PC-3 (cell line): ENCODE measurements at places on chromosomes 12 and 14. TPM values are rescaled to one million over a fixed set of nuclear protein-coding genes. Genes with fewer than 3 reads are reported as not detected.

DNA sequence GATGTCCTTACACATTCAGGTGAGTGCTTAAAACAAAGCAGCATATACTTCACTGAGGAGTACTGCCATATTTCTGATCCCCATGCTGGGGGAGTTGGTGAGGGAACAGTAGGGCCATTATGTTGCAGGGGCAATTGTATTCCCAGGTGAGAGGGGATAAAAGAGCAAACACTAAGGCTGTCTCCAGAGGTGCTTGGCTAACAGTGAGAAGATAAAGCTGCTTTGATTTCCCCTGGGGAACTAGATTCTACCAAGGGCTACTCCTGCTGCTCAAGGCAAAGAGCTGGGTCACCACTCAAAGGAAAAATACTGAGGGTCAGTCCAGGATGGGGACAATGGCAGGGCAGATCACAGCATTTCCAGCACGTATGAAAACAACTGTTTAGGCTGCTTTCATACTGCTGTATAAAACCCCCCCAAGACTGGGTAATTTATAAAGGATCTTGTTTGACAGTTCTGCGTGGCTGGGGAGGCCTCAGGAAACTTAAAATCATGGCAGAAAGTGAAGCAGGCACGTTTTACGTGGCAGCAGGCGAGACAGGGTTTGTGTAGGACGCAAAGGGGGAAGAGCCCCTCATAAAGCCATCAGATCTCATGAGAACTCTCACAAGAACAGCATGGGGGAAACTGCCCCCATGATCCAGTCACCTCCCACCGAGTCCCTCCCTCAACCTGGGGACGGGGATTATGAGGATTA lies 47.8 kb upstream of the OR5AU1 start:
- peaks cover 39% of the 10 kb centered on the region for H3K36me3 ChIP-seq
- no peak overlapping the region for H3K27ac ChIP-seq
- no peak for DNase-seq
- H3K4me1 ChIP-seq: no peaks in the 10 kb centered on the region

DNA sequence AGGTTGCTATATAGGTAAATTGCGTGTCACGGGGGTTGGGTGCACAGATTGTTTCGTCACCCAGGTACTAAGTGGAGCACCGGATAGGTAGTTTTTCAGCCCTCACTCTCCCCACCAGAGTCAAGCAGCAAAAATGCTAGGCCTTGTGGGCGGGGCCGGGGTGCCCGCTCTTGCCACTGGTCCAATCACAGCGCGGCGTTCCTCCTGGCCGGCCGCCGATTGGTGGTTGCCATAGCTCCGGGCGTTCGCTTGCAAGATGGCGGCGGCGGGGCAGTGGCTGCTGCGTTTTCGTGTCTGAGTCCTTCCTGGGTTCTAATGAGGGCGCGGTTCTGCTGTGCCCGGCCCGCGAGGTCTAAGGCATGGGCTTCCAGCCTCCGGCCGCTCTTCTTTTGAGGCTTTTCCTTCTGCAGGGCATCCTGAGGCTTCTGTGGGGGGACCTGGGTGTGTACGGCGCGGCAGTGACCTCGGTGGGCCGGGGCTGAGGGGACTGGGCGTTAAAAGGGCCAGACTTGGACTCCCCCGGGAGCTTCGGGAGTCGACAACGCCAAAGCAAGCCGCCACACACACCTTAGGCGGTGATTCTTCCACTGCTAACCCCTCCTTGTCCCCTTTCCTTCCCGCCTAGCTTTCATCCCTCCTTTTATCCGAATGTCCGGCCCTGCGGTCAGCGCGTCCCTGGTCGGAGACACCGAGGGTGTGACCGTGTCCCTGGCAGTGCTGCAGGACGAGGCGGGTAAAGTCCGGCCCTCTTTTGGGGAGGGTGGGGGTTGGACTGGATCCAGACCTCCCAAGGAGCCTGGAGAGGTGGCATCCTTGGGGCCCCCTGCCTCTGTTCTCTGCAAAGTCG lies at the start of gene TCTN2:
TCTN2 (plus strand) TSS at position 232 of the 847 bp plus-strand sequence; CDS start at position 360, 128 bp downstream.
- no peak within 1 kb of the TSS for H3K27ac ChIP-seq
- H3K4me1 ChIP-seq: peaks cover 17% of the 10 kb centered on the region; the same call in 1 of the 2 replicates
- peak within 1 kb of the TSS; percentile 80 for H3K4me3 ChIP-seq
- DNase-seq: peak; percentile 94
- H3K36me3 ChIP-seq: no peaks in the 10 kb centered on the region
- no peaks in the 10 kb centered on the region for H3K27me3 ChIP-seq

DNA sequence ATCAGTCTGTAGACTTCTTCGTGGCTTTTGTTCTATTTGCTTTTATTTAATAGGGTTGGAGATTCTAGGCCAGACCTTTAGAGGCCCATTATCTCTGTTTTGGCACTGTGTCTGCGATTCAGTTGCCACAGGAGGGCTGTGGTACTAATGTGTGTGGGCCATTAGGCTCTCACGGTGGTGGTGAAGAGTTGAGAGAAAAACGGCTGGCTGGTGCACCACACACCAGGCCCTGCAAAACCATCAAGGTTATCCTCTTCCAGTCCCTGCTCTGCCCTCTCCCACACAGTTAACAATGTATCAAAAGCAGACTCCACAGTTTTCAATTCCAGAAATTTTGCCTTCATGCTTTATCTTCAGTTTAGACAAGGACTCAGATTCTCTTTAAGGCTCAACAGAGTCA lies 97.7 kb downstream of the MYF5 start:
- no peaks in the 10 kb centered on the region for H3K36me3 ChIP-seq
- no peak for DNase-seq
- H3K4me1 ChIP-seq: no peaks in the 10 kb centered on the region

GRCh38 chr14:102236026-102236425 lies 68.9 kb downstream of the MOK start:
- DNase-seq: no peak
- H3K27ac ChIP-seq: peak overlapping the region; percentile 63
- peaks cover 21% of the 10 kb centered on the region for H3K36me3 ChIP-seq
- H3K4me3 ChIP-seq: no peak overlapping the region

DNA sequence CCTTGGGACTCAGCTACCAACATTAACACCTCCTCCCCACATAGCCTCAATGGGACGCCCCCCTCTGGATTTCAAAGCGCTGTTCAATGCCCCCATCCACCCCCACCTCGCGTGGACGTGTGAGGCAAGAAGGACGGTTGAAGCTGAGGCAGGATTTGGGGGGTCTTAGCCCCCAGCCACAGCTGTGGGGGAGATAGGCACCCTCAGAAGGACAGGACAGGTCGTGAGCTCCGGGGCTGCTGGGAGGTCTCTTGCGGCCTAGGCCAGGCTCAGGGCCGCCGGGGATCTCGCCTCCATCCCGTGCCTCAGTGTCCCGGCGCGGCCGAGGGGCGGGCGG lies 8.3 kb upstream of the SP7 start:
- H3K4me1 ChIP-seq: peaks cover 3% of the 10 kb centered on the region; the same call in 1 of the 2 replicates
- peak overlapping the region; percentile 58 for H3K4me3 ChIP-seq
- H3K27me3 ChIP-seq: no peaks in the 10 kb centered on the region
- no peak overlapping the region for H3K27ac ChIP-seq
- DNase-seq: no peak

DNA sequence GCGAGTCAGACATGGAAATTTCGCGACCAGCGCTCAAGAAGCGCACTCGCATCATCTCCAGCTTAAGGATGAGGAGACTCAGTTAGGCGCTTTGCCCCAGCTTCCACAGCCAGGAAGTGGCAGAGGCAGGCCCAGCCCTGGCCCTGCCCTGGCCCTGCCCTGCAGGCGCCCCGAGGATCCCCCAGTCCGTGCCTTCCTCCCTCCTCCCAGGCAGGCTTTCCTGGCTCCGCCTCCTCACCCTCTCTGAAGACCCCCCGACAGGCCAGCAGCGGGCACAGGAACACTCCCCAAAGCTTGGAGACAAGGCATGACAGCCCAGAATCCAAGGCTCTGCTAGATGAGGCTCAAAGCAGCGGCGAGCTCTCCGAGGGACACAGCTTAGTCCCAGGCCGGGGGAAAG lies 25.1 kb downstream of the UBR7 start:
- H3K27me3 ChIP-seq: no peaks in the 10 kb centered on the region
- H3K27ac ChIP-seq: peak overlapping the region; percentile 50
- peaks cover 29% of the 10 kb centered on the region for H3K4me1 ChIP-seq
- H3K36me3 ChIP-seq: peaks cover 4% of the 10 kb centered on the region; the same call in 1 of the 2 replicates
- no peak for DNase-seq

GRCh38 chr14:32913725-32914124 lies 25.0 kb upstream of the NPAS3 start:
- H3K4me1 ChIP-seq: peaks cover 57% of the 10 kb centered on the region
- peak; percentile 89 for DNase-seq
- H3K36me3 ChIP-seq: no peaks in the 10 kb centered on the region
- H3K27me3 ChIP-seq: no peaks in the 10 kb centered on the region

- peaks cover 10% of the 10 kb centered on the region for H3K4me1 ChIP-seq
- H3K4me3 ChIP-seq: no peak overlapping the region
- no peaks in the 10 kb centered on the region for H3K27me3 ChIP-seq
- no peak overlapping the region for H3K27ac ChIP-seq
- no peaks in the 10 kb centered on the region for H3K36me3 ChIP-seq
Measured at GRCh38 chr12:28543021-28543890, 353.0 kb downstream of the CCDC91 start.

DNA sequence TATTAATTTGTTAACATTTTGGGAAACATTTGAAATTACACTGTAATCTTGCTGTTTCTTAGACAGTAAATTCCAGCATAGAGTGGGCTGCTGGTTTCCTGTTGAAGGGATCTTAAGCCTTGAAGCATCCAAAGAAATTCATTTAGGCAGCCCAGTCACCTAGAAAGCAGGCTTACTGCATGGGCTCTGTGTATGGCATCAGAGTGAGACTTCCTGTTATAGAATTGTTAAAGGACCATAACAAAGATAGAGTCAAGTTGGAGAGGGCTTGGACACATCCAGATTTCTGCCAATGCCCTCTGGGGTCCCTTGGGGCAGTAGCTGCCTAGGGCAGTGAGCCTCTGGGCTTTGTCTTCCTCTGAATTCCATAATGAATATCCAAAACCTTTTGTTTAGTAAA lies 149.2 kb downstream of the DYRK2 start:
- no peaks in the 10 kb centered on the region for H3K27me3 ChIP-seq
- H3K4me1 ChIP-seq: peaks cover 12% of the 10 kb centered on the region
- H3K27ac ChIP-seq: no peak overlapping the region
- H3K36me3 ChIP-seq: no peaks in the 10 kb centered on the region

- H3K27me3 ChIP-seq: peaks cover 33% of the 10 kb centered on the region
- H3K27ac ChIP-seq: no peak overlapping the region
- no peak overlapping the region for H3K4me3 ChIP-seq
- no peak for DNase-seq
- H3K4me1 ChIP-seq: no peaks in the 10 kb centered on the region
Measured at GRCh38 chr12:57040750-57041149, 9.2 kb downstream of the MYO1A start.

- no peaks in the 10 kb centered on the region for H3K4me1 ChIP-seq
- H3K36me3 ChIP-seq: no peaks in the 10 kb centered on the region
- no peak for DNase-seq
- no peak overlapping the region for H3K4me3 ChIP-seq
- H3K27me3 ChIP-seq: no peaks in the 10 kb centered on the region
- H3K27ac ChIP-seq: no peak overlapping the region
Measured at GRCh38 chr12:24496755-24497154, 452.1 kb downstream of the BCAT1 start.

- no peak overlapping the region for H3K4me3 ChIP-seq
- H3K27ac ChIP-seq: no peak overlapping the region
- H3K27me3 ChIP-seq: no peaks in the 10 kb centered on the region
Measured at GRCh38 chr12:8734873-8735381, 37.1 kb downstream of the RIMKLB start.

GRCh38 chr14:99961826-99962518 lies 103.2 kb upstream of the EVL start:
- H3K4me1 ChIP-seq: no peaks in the 10 kb centered on the region
- no peak for DNase-seq
- H3K36me3 ChIP-seq: no peaks in the 10 kb centered on the region
- no peak overlapping the region for H3K4me3 ChIP-seq
- no peak overlapping the region for H3K27ac ChIP-seq

DNA sequence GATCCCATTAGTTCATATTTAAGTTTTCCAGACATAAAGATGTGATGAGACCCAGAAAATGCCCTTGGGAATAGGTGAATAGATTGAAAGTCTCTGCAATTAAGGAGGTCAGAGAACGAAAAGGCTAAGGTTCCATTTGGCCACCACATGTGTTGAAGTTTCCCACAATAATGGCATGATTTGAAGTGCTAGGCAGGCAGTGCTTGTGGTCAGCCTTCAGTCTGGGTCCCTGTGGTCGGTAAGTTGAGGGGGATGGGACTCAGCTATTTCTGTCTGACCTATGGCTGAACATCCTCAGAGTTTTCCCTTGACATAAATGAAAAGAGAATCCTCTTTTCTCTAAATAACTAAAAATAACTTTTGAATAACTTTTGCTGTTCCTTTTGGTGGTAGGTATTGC lies 92.4 kb downstream of the PELI2 start:
- no peaks in the 10 kb centered on the region for H3K4me1 ChIP-seq
- no peak overlapping the region for H3K27ac ChIP-seq
- no peaks in the 10 kb centered on the region for H3K36me3 ChIP-seq
- peaks cover 85% of the 10 kb centered on the region for H3K27me3 ChIP-seq
- DNase-seq: no peak

DNA sequence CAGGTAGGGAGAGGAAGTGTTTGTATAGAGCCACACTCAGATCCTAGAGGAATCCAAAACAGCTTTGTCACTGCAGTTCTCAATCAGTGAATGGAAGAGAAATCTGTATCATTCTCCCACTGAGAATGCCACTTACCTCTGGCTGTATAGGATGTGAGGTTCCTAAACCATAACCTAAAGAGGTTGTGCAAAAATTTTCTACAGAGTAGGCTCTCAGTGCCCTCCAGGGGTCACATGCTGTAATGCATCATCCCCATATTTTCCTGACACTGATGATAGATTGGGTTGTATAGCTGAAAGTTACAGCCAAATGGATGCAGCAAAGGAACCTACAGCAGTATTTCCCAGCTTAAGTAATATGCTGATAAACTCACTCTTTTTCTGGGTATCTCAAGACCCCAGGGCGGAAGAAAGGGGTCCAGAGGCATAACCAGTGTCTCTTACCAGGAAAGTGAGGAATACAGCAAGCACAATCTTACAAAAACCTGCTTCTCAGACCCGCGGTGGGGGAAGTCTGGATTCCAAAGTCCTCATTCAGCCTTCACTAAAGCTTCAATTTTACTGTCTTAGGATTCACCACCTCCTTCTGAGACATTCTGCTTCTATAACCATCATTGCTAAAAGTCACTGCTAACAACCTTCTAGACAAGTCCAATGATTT lies 3.8 kb downstream of the BCDIN3D start:
- H3K36me3 ChIP-seq: no peaks in the 10 kb centered on the region
- H3K4me1 ChIP-seq: peaks cover 17% of the 10 kb centered on the region
- H3K27me3 ChIP-seq: no peaks in the 10 kb centered on the region
- peak; percentile 60 for DNase-seq
- no peak overlapping the region for H3K27ac ChIP-seq
- no peak overlapping the region for H3K4me3 ChIP-seq

GRCh38 chr12:122190842-122191668 lies 8.1 kb downstream of the LRRC43 start:
- no peaks in the 10 kb centered on the region for H3K36me3 ChIP-seq
- H3K27me3 ChIP-seq: no peaks in the 10 kb centered on the region
- no peak overlapping the region for H3K4me3 ChIP-seq
- H3K27ac ChIP-seq: no peak overlapping the region

GRCh38 chr14:88837495-88837894 lies 13.0 kb downstream of the TTC8 start:
- no peak overlapping the region for H3K4me3 ChIP-seq
- peaks cover 13% of the 10 kb centered on the region for H3K4me1 ChIP-seq
- no peaks in the 10 kb centered on the region for H3K27me3 ChIP-seq
- H3K36me3 ChIP-seq: no peaks in the 10 kb centered on the region
- H3K27ac ChIP-seq: no peak overlapping the region

Gene CLEC7A
- total RNA-seq: 0.40 TPM in 1 of 2 replicates, not detected in the other

Gene GLI1
- total RNA-seq: 3.0 TPM in 1 of 2 replicates, not detected in the other

Gene MGAT4C
- not detected in 2 replicates for total RNA-seq

Gene A2M
- total RNA-seq: not detected in 2 replicates

Gene BEGAIN
- 3.5 and 3.8 TPM in 2 replicates for total RNA-seq

Gene DCP1B
- 3.6 and 4.9 TPM in 2 replicates for total RNA-seq
